ENCODE measurements at places on chromosomes 1 and 21.

GRCh38 chr1:229148041-229148671 lies 122.8 kb upstream of the RAB4A start:
- peak; percentile 84 for DNase-seq

DNA sequence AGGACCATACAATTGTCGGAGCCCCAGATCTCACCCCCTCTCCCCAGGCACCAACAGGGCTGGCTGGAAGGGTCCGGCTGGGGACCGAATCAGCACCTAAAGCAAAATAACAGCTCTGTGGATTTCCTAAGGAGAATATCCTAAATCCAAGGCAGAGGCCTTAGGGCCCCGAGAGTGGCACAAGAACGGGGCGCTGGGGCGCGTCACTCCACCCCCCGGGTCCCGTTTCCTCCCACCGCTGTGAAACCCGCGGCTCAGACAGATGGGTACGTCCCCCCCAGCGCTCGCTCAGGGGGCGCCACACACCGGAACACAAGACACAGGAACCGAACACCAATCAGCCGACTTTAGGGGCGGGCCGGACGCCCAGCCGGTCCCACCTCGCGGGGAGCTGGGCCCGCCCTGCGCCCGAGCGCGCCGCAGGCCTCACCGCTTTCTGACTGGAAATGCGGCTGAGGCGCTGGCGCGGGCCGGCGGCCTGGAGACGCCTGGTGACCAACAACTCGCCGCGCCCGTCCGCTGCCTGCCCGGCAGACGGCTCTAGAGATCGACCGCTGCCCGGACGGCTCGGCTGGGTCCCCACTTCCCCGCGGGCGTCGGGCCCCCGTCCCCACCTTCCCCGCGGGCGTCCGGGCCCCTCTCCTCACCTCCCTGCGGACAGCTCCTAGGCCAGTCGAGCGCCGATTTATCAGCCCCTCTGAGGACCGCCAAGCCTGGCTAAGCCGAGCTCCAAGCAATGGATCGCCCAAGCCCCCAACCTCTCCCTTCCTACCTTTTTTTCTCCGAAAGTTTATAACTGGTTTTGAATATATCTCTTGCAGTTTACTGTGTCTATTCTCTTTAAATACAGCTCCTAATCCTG lies at the start of gene HFM1:
HFM1 (minus strand) TSS at position 687 of the 862 bp plus-strand sequence. CDS start 3,755 bp downstream, outside the sequence.
- peak; percentile 77 for DNase-seq

DNA sequence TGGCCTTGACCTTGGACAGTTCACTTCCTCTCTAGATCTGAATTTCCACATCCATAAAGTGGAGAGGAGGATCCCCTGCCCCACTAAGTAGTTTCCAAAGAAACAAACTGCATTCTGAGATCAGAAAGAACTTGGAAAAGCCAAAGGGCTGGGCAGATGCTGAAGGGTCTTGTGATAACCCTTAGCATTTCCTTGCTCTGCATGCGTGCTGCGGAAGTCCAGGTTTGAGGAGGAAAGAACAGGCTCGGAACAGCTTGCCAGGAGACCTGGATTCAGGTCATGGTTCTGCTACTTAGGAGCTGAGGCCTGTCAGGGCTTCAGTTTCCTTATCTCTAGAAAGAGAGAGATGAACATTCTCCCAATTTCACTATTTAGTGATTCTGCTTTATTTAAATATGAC lies 27.2 kb downstream of the IGFN1 start:
- no peak for DNase-seq

DNA sequence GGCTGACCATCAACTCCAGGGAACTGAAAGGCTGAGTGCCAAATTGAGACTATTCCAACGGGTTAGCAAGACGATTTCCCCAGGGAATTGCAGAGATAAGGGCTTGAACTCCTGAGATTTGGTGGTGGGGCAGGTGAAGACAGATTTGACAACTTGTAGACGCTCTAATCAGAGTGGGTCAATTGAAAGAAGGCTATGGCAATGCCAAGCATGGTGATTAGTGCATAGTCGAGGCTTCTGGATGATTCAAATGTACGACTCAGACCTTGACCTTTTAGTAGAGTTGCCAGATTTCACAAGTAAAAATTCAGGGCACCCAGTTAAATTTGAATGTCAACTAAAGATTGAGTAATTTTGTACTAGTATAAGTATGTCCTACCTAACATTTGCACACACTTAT lies 302.1 kb upstream of the SPAG17 start:
- DNase-seq, result no peak

DNA sequence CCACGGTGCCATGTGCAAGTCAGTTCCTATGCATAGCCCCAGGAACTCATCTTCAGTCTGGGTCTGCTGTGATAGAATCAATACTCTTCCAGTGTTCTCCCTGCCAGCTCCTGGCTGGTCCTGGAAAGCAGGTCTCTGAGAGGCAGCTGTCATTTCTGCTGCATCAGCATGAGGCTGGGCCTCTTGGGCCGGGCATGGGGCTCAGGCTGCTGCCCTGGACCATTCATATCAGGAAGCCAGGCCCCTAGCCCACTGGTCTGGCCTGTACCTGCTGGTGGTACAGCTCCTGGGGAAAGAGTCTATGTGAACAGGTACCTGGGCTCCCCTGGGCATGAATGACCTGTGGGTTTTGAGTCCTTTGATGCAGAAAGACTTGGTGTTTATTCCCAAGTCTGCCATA lies 173.6 kb upstream of the CSF3R start:
- no peak for DNase-seq

- DNase-seq, result no peak
Observed at GRCh38 chr1:180210008-180210620, 19.9 kb upstream of the LHX4 start.

DNA sequence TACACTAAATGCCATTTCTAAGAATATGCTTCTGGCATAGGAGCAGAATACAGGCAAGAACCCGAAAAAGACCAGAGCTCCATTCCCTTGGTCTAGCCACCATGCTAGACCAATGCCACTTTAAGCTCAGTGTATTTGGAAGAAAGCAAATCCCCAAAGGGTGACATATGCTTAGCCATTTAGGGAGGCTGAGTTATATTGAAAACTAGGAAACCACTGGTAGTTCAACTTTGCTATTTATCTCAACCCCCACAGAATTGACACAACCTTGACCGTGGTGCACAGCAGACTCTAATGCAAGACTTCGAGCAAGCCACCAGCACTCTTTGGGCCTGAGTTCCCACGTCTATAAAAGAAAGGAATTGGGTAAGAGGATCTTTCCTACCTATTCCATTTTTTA lies 167.9 kb downstream of the ADSS2 start:
- DNase-seq, result no peak

DNA sequence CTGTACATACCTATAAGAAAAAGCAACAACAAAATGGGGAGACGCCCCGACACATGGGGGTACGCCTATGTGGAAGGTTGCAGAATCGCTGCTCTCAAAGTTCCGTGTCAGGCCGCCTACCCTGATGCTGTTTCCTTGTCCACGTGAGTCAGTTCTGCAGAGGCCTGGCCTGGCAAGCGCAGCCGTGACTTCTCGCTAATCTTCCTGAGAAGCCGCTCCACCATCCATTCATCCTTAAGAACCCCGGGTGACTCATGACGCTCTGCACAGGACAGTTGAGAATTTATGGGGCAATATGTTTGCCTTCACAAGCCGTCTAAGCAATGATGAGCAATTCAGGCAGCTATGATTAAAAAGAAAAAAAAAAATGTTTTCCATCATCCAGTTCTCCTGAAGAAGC lies 122.3 kb upstream of the TMPRSS2 start:
- no peak for DNase-seq

DNA sequence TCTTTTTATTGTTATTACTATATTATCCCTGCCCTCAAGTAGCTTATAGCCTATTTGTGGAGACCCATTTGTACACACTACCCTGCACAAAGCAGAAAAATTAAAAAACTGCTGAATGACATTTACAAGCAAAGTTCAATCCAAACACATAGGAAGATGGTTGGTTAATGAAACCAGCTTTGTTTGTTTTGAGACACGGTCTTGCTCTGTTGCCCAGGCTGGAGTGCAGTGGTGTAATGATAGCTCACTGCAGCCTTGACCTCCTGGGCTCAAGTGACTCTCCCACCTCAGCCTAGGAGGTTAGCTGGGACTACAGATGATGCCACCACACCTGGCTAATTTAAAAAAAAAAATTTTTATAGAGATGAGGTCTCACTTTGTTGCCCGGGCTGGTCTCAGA lies 31.6 kb downstream of the TGFB2 start:
- no peak for DNase-seq

GRCh38 chr1:154847891-154848290 lies 22.2 kb downstream of the KCNN3 start:
- peak; percentile 97 for DNase-seq

- no peak for DNase-seq
Observed at GRCh38 chr1:8354038-8354437, 36.1 kb downstream of the SLC45A1 start.

DNA sequence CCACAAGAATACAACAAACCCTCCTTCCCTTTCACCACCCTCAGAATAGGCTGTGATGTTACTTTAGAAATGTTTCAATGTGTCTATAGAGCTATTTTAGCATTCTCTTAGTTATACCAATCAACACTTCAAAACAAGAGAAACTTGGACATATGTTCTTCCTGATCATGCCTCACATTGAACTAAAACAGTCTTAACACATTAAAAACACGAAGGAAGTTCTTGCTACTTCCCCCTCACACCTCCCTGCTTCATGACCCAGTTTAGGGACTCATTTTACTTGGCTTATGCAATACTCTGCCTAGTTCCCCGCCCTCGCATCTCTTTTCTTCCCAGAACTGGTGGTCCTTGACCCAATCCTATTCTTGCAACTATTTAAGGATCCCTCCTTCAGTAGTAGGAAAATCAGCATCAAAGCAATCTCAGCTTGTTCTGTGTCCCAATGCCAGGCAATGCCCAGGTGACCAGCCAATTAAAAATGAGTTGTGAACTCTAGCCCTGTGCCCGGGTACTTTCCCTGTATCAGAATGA lies 408.8 kb upstream of the BEND5 start:
- no peak for DNase-seq

- peak; percentile 45 for DNase-seq
Observed at GRCh38 chr1:84700070-84700469, 9.8 kb upstream of the SSX2IP start.

DNA sequence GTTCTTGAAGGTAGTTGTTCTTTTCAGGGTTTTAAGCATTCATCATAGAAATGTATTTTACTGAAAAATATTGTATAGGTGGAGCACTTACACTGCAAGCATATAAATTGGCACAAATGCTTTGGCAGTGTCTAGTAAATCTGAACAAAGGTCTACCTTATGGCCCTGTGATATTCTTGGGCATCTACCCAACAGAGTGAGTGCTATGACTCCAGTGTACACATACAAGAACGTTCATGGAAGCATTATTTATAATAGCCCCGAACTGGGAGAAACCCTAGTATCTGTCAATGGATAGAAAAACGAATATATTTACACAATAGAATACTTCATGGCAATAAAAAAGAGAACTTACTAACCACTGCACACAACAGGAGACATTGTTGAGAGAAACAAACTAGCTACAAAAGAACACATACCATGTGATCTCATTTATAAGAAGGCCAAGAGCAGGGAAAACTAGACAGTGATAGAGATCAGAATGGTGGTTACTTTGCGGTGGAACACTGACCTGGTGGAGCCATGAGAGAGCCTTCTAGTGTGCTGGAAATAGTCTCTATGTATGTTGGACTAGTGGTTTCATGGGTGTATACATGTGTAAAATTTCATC lies 96.0 kb downstream of the MAB21L3 start:
- no peak for DNase-seq

GRCh38 chr1:85661767-85662166 lies 46.5 kb downstream of the ZNHIT6 start:
- no peak for DNase-seq

DNA sequence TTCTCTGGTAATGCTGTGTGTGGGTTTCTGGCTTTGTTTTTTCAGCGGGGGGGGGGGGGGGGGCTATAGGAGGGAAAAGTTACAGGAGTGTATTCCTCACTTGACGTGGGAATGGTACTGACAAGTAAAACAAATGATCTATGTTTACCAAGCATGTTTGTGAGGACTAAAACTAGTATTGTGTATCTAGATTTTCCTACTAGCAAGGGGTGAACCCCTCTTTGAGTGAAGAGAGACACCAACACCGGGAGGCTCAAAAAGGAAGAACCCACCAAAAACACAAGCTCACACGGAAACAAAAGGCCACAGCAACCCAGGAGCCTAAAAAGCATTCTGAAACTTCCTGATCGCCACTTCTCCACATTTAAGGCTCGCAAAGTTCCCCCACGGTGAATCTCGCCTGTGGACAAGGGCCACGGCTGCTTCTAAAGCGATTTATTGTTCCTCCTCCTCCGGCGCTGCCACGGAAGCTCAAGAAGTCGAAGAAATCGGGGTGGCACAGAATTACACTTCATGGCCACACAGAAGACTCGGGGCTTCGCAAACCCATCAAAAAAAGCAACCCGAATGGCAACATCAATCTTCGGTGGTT lies 703 bp downstream of the PUM1 start:
- DNase-seq, result no peak

- DNase-seq, result no peak
Observed at GRCh38 chr1:206913766-206914537, 7.8 kb downstream of the FCMR start.

DNA sequence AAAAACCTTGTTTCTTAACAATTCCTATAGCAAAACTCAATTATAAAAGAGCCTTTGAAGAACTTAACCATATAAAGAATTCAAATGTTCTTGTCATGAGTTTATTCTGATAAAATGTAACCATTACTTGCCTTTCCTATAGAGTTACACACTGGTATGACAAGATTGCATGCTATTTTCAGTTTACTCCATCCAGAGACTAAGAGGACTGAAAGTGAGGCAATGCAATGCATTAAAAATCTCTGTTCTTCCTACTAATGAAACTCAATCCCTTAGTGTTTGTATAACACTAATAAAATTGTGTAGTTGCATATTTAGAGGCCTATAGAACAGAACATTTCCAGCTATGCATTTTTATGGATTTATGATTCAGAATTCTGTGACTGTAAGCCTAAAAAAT lies 88.1 kb downstream of the COP1 start:
- no peak for DNase-seq

GRCh38 chr21:36889401-36889800 lies 77.1 kb downstream of the HLCS start:
- no peak for DNase-seq

DNA sequence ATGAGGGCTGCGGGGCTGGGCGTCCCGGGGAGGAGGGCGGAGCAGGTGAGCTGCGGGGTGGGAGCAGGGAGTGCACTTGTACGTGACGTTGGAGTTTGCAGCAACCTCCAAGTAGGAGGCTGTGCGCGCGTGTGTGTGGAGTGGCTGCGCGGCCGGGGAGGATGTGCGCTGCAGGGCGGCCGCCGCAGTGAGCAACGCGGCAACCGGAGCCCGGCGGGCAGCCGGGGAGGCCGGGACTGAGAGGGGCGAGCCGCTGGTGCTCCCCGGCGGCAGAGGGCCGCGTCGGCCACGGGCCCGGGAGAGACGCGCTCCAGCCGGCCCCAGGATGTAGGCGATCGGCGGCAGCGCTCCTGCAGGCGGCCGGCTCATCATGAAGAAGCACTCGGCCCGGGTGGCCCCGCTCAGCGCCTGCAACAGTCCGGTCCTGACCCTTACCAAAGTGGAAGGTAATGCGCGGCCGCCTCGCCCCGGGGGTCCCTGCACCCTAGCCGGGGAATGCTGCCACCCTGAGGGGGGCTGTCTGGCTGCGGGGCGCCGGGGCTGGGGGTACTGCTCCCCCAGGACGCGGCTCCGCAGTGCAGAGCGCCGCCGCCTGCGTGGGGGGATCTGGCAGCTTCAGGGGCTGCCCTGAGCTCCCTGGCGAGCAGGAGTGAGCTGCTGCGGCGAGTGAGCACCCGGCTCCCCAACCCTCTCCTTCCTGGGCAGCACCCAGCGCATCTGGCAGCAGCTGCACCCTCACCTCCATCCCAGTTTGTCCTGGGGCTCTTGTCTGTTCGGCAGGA lies 158.9 kb upstream of the COA6 start:
- DNase-seq, result no peak
